ENCODE measurements at places on chromosomes 6 and 20. TPM values are rescaled to one million over a fixed set of nuclear protein-coding genes. Genes with fewer than 3 reads are reported as not detected.
A peak's percentile ranks its signal among the peaks of the same experiment; 100 is the strongest.

COL11A2 gene
- total RNA-seq: under 0.01 TPM

DNA sequence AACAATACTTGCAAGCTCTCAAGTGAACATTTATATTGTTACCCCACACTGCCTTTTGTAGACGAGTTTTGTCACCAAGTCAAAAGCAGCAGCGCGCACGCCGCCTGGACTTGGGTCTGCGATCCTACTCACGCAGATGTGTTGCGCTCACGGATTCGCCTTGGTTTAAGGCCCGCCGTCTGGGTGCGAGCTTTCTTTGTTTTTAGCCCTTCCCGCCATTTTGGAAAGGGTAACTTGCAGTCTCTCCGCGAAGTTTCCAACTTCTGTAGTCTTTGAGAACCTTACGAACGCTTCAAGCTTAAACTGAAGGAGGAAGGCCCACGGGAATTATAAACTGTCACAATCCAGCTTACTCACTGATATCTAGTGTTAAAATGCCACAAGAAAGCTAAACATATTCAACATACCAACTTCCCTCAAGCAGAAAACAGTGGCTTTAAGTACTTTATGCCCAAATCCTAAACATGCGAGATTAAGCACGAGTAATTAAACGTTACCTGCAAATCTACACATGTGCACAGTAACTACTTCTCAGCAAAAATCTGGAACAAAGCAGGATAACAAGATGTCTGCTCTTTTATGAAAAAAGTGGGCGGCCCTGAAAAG lies 80.4 kb upstream of the BTN3A2 start:
- DNase-seq: peak; percentile 43

GRCh38 chr20:62132421-62132820 lies 10.1 kb downstream of the LSM14B start:
- no peak for DNase-seq

DNA sequence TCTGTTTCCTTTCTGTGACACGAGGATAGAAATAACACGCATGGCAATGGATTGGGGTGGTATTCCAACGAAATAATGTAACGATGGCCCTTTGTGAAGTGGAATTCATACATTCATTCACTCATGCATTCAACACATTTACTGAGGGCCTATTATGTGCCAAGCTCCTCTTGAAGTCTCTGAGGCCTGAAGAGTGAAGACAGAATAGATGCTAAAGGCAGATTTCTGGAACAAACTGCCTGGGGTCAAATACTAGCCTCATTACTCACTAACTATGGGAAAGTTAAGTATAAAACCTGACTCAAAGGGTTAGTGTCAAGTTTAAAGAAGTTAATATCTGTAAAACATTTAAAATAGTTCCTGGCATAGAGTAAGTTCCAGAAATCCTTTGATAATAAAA lies 279.6 kb upstream of the SULF2 start:
- peak; percentile 50 for DNase-seq

TBCC gene
- total RNA-seq: 31.0 TPM

GRCh38 chr6:54366667-54367327 lies 58.6 kb downstream of the TINAG start:
- peak; percentile 72 for DNase-seq

- no peak for DNase-seq
These were observed 394.5 kb downstream of the PLCB1 start for GRCh38 chr20:8526610-8527009.

MUC22 gene
- under 0.01 TPM for total RNA-seq

DNA sequence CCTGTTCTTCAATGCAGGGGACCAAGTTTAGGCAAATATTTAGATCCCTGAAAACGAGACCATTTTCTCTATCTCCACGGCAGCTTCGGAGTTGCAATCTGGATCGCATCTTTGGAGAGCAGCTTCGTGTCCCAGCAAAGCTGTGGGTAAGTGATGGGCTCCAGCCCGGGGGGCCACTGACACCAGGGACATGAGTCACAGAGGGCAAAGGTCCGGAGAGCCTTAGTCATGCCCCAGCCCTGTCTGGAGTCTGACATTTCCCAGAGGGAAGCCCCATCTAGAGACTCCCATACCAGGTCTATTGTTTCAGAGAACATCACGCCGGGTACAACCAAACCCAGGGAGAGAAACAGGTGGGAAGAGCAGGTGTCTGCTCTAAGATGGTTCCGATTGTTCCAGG lies 95.9 kb downstream of the NFATC2 start:
- peak; percentile 37 for DNase-seq

GRCh38 chr6:87742106-87742505 lies 40.1 kb upstream of the AKIRIN2 start:
- no peak for DNase-seq

DNA sequence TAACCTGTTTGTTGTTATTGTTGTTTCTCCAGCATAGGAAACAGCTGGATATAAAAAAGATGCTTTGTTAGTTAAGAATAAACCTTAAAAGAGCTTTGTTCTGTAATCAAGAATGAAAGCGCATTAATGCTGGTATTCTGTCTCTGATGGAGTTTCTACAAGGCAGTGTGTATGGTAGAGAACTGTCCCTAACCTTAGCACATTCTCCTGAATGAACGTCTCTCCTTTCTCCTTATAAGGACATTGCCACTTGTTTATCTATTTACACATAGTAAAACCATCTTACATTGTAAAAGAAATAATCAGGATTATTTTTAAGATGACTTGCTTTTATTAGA lies 33.8 kb upstream of the LCA5 start:
- no peak for DNase-seq

OPN5 gene
- total RNA-seq: not detected

DNA sequence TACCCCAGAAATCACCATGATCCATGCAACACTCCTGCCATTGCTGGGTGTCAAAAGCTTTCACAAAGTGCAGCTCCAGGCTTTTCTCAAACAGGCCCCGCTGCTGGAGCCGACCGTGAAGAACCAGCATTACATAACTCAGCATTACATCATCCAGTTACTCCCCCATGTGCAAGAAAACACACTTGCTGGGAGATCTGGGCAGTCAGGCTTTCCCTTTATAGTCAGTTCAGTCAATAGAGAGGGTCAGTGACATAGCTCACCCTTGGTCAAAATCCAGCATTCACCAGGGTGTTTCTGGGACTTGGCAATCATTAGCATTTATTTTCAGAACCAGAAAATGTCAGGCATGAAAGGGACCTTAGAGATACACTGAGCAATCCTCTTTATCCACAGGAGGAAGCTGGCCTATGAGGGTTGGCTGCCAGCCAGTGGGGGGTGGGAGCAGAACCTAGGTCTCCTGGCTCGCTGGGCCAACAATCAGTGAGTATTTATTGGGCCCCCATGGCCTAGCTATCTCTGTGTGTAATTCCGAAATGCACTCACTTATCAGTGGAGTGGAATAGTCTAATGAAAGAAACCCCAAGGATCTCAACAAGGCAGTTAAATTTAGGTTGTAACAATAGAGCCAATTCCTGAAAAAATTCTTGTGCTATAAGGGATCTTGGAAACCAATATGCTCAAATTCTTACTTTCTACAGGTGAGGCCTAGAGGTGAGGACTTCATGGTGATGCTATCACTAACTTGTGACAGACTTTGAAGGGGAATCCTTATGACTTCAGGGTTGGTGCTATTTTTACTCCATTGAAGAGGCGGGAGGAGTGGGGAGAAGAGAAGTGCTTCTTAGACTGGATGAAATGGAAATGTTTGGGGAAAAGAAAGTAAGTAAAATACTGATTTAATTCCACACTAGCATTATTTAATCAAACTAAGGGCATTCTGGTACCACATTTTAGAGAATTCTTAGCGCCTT lies 54.6 kb downstream of the LYRM4 start:
- DNase-seq: peak; percentile 50

- no peak for DNase-seq
These were observed 27.1 kb downstream of the ADNP start for GRCh38 chr20:50904067-50904570.

FILIP1 gene
- total RNA-seq: under 0.01 TPM

CLPSL2 gene
- not detected for total RNA-seq

PSORS1C2 gene
- total RNA-seq: not detected

ADAM33 gene
- total RNA-seq: 0.53 TPM

SLC13A3 gene
- 5.1 TPM for total RNA-seq

- DNase-seq: peak; percentile 89
These were observed 239.1 kb upstream of the CEP162 start for GRCh38 chr6:84466511-84466910.

DNA sequence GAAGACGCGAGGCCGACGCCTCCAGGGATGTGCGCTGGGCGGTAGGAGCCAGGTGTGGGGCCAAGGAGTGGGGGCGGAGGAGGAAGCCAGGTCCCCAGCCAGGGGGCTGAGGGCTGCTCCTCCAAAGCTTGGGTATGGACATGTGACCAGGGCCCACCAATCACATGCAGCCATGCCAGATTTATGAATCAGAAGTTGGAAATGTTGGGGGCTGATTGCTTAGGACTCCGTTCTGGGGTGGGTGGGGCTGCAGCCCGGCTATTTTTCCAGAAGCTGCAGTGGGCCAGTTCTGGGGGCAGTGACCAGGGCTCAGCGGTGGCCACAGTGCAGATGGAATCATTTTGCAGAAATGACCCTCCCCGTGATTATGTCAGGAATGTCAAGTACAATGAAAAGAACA lies 96.0 kb downstream of the CEBPB start:
- peak; percentile 81 for DNase-seq

GRCh38 chr20:32664678-32665159 lies 9.0 kb downstream of the C20orf203 start:
- no peak for DNase-seq

- no peak for DNase-seq
These were observed 2.5 kb upstream of the SRC start for GRCh38 chr20:37343212-37343993.

GRCh38 chr6:41630946-41631345 lies 7.3 kb upstream of the MDFI start:
- DNase-seq: no peak

- DNase-seq: no peak
These were observed 9.0 kb upstream of the FOXC1 start for GRCh38 chr6:1600764-1601157.

SUMO4 gene
- 1.2 TPM for total RNA-seq

DNA sequence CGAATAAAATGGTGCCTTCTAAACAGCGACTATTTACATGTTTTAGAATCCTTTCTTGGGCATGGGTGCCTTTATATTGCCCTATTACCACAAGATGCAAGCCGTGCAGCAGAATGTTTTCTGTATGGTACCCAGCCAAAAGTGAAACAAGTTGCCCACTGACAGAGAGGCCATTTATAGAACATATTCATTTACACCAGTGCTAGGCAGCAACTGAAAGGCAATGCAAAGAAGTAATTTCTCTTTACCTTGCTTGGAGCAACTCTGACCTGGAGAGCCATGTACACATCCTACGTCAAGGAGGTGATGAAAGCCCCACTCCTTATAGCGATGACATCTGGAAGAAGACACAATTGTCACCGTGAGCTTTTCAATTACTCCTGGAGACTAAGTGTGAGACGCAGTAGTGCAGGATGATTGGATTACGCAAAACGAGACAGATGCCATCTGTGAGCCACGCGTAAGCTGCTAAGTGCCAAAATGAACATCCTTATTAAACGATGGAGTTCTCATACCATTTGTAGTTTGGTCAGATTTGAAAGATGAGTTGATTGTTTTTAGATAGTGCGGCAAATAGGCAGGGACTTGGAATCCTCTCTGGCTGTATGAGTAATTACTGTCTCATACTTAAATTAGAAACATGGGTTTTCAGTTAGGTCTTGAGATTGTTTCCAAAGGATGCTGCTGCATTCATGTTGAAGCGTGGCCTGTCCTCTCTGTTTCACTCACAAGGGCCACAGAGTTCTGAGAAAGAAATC lies at the start of gene TMEM244:
Gene TMEM244, minus strand, starts transcription at position 408 of the 758 bp plus-strand sequence. Its CDS starts 127 bp downstream, at position 281.
- DNase-seq: no peak

GRCh38 chr6:169986848-169987498 lies 235.6 kb downstream of the ERMARD start:
- DNase-seq: no peak

CTCFL gene
- total RNA-seq: not detected

GRCh38 chr6:14360565-14360964 lies 243.0 kb downstream of the CD83 start:
- DNase-seq: no peak

DNA sequence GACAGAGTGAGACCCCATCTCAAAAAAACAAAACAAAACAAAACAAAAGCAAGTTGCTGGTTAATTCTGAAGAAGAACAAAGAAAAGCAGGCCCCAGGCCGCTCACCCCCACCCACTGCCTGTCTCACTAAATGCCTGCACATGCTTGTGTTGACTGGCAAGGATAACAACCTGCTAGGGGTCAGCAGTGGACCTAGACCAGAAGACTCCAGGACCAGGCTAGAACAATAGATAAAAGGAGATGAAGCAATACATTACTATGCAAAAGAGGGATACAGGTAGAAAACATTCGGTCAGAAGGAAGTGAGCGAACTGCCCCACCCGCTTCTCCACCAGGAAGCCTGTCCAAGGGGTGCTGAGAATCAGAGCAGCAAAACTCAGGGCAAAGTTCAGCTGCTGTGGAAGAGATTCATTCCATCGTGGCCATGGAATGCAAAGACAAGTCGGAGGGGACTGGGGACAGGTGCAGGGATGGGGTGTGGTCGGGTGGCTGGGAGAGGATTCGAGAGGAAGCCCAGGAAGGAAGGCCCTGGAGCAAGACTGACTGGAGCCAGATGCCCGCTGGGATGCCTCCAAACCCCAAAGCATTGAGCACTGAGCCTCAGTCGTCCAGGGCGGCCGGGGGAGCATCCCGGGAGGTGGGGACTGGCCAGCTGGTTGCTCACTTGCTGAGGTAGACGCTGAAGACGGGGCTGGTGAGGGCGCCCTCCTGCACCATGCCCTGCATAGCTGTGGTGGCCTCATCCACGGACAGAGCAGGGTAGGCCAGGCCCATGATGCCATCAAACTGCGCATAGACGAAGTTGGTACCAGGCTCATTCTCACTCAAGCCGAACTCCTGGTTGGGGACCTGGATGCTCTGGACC lies 5.3 kb downstream of the PGC start:
- DNase-seq: no peak

DNA sequence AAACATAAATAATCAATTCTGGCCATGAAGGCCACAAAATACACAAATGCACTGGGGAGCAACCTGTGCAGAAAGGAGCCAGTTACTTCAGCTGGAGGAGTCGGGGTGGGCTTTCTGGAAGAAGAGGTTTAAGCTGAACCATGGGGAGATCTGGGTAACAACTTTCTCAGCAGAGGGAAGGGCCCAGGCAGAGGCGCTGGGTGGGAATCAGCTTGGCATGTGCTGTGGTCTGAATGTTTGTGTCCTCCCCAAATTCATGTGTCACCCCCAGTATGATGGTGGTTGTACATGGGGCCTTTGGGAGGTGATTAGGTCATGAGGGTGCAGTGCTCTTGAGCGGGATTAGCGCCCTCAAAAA lies 107.9 kb downstream of the SYCP2 start:
- DNase-seq: no peak

DNA sequence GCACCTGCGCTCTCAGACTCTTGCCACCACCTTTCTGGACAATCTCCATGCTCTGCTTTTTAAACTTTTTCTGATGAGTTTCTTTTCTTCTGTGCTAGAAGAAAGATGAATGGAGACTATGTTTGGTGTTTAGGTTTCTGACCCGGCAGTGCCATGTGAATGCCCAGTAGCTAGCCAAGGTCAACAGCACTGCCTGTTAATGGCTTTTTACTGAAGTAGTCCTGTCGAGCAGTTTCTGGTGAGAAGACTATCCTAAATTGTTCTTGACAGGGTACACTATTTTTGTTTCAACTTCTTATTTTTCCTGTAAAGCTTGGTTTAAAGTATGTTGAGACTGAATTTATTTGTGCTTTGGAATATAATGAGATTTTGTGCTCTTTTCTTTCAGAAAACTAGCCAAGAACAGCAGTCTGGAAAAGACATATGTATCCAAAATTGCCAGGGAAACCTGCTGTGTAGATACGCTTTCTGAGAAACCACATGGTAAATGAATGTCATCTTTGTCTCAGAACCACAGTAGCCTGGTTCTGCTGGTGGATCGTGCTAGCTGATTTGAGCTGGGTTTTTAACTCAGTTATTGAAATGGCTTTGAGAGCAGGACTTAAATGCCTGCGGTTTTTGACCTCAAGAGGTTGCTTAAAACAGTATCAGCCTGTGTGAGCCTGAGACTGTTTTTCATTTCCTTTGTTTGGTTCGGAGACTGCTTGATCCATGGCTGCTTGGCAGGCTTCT lies 48.1 kb downstream of the KCNS1 start:
- no peak for DNase-seq

Measured in bronchial epithelial cell (primary cell).